Suppressor macrophage treated with lipopolysaccharide for 4 hours (primary cell): ENCODE measurements at places on chromosomes 5 and 9.

DNA sequence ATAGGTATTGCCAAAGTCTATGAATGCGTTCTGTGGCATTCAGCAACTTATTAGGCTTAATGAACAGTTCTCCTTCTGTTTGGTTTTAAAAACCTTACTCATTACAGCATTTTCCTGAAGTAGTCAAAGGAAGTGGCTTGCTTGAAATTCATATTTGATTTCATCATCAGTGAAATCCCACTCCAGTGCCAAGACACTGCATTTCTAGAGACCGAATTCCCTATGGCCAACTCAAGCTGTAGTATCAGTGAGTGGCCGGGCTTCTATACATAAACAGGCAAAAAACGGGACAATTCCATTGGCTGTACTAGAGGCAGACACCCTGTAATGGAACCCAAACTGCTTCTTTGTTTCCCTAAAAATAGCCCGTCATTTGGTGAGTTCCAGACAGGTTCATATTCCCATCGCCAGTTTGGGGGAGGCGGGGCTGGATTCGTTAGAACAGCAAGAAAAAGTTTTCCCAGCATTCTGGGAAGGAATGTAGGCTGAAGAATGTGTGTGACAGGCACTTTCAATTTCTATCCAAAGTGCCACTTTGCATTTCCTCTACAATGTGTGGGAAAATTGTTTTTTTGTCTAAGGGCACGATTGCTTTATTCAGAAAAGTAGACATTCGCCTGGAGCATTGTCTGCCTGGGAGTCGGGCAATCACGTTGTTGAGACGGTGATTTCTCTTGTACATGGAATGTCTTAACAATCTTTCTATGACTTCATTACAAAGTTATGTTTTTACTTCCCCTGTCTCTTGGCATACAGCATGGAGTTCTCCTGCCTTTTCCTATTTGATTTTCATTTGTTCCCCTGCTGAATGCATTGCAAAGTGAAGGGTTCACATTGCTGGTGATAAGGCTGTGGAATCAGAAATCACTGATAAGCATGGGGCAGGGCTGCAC is 141.8 kb upstream of the MAST4 start:
- no peak for DNase-seq

DNA sequence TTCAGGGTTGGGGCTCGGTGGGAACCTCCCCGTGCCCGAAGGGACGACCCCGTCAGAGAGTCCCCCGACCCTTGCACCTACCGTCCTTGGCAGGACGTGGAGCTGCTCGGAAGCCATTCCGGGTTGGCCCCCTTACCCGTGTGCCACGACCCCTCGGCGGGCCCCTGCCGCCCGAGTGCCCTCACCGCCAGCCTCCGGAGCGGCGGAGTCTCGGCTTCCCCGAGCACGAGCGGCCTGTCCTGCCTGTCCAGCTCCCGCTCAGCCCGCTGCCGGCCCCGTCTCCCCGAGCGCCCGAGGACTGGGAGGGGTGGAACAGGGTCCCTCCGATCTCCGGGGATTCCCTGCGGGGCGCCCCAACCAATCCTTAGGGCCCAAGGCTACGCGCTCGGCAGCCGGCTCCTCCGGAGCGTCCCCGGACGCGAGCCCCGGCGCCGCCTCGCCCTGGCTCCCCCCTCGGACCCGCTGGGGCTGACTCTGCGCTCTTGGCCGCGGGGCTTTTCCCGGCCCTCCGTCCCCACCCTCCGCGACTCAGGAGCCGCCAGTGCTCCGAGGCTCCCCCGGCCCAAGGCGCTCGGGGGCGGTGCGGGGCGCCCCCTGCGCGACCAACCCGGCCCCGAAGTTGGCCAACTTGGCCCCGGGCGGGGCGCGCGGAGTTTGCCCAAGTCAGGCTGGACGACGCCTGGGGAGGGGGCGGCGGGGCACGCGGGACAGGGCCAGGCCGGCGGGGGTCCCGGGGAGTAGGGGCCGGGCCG is 654 bp downstream of the ADAMTS2 start:
- peak; percentile 4 for DNase-seq

GRCh38 chr5:126070481-126070880 is 352.7 kb upstream of the GRAMD2B start:
- no peak for DNase-seq

DNA sequence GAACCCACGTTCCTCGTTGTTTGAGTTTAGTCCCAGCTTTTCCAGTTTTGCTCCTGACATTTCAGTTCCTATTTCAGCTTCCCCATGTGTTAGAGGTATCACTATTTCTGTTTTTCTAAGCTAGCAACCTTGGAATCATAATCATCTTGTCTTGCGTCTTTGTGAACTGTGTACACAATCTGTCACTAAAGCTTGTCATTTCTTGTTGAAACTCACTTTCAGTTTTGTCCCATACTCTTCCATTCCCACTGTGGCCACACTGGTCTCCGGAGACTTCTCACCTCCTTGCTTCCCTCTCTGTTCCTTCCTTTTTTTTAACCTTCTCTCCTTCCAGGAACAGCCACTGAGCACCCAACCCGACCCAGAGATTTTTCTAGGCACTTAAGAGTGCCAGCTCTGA is 36.9 kb downstream of the TGFBR1 start:
- no peak for DNase-seq

DNA sequence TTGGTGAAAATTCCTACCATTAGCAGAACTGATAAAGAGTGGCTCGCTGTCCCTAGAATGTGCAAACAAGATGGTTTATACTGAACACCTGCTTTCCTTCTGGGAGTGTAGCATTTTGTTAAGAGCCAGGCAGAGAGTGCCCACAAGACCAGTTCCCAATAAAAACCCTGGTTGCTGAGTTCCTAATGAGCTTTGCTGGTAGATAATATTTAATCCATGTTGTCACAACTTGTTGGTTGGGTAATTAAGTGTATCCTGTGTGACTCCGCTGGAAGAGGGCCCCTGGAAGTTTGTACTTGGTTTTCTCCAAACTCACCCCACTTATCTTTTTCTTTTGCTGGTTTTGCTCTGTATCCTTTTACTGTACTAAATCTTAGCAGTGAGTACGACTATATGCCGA is 39.5 kb upstream of the GOLGA1 start:
- no peak for DNase-seq

GRCh38 chr5:16808021-16808420 is 128.1 kb downstream of the MYO10 start:
- no peak for DNase-seq

GRCh38 chr5:167061695-167062094 is 1229.8 kb upstream of the WWC1 start:
- no peak for DNase-seq

GRCh38 chr5:34737731-34738130 is 81.6 kb downstream of the RAI14 start:
- DNase-seq, result no peak

DNA sequence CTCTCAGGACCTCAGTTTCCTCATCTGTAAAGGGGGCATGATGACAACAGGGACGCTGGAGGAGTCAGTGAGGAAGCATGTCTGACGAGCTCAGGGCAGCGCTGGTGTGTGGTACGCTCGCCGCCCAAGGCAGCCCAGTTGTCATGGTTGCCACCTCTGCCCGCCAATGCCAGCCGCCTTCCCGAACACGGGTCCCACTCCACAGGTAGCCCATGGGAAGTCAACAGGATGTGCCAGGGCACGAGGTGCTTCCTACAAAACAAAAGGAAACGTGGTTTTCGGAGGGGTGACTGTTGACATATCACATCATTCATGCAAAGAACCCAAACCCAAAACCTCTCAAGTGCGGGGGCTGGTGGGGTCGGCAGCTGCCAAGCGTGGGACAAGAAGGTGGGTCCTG is 58.1 kb downstream of the NEK6 start:
- DNase-seq, result no peak

DNA sequence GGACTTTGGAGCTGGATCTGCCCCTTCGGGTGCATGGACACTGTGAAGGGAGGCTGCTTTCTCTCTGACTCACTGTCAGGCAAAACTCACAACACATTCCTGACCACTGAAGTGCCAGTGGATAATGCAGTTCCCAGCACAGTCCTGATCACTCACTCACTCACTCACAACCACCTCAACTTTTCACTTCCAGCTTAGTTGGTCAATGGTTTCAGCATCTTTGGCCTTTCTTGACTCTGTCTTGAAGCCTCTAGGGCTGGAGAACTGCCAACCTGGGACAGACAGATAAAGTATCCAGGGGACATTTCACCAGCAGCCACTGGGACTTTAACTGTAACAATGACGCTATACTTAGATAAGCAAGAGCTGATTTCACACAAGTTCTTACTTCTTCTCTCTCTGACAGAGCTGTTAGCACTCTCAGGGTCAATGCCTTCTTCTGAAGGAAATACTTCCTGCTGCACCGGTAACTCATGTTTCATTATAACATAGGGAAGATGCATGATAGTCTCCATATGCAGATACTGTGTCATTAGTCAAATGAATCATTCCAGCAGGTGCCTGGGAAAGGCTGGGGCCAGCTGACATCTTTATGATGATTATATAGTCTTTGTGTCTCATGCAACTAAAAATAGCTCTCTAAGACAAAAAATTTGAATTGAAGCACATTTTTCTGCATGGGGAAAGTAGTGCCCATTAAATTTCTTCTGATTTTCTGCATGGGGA is 499.0 kb downstream of the SEMA5A start:
- no peak for DNase-seq
